ENCODE measurements at places on chromosomes 4 and X.

- DNase-seq: peak; percentile 56
These were observed 5.5 kb downstream of the GSTCD start for GRCh38 chr4:105714071-105714521.

DNA sequence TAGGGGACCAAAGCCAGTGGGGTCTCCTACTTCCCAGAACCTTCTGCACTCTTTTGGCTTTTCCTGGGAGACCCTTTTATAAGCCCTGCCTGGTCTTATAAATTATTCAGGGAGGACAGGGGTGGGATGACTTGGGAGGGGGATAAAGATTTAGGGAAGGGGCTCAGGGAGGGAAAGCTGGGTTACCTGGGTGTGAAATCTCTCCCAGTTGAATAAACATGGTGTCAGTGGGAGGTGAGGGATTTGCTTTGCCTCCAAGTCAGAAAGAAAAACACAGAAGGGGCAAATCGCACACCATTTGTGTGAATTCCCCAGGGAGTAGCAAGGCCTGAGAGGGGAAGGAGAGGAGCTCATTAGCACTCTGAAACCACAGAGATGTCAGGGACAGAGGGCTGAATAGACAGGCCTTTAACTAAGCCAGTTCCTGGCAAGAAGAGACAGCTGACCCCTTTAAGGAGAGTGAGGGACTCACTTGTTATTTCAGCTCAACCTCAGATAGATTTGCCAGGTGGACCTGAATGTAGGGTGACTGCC lies at the start of gene RIPPLY1:
Gene RIPPLY1, minus strand, starts transcription at position 51 of the 534 bp plus-strand sequence. CDS start 54 bp downstream, outside the sequence.
- DNase-seq: no peak

DNA sequence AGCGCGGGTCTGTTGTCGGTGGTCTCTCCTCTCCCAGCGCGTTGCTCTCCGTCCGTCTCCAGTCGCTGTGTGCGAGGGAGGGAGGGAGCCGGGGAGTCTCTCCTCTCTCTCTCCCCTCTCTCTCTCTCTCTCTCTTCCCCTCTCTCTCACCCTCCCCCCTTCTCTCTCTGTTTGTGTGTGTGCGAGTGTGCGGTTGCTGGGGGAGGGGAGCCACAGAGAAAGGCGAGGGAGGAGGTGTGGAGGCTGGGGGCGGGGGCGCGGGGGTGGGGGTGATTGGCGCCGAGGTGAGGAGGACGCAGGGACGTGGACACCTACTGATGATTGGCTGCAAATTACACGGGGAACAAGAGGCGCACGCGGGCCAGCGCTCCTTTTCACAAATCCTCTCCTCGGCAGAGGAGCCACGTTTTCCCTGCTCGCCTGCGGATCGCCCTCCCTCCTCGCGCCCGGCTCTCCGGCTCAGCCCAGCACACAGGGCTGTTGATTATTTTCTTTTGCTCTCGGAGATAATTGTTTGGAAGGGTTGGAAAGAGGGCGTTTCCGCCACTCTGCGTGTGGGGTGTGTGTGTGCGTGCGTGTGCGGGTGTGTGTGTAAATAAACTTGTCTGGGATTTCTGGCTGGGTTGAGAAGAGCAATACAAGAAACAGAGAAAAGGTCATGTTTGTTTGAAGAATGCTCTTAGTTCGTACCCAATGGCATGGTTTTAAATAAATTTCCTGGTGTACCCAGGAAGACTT lies at the start of gene CXXC4:
Gene CXXC4, minus strand, starts transcription at position 73 of the 738 bp plus-strand sequence. CDS start 3,092 bp downstream, outside the sequence.
- DNase-seq: no peak

DNA sequence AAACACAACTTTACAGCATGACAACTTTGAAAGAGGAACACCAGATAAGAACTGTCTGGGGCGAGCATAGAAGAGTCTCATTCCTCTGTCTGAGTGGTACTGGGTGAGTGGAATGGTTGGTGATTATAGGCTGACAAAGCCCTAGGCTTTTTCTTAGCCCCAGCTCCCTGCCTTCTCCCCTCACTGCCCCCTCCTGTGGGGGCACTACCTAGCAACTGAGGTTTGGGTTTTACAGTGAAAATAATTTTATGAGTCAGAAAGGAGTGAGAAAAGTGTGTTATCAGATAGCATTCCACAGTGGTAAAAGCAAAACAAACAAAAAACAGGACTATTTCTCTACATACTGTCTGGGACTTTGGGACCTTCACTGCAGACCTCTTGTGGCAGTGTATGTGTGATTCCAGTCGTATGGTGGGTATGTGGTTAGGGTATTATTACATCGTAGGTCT lies 10.5 kb upstream of the TMEM165 start:
- no peak for DNase-seq

Measured in inflammatory macrophage (primary cell).